ENCODE measurements at places on chromosomes 7 and 10. TPM values are rescaled to one million over a fixed set of nuclear protein-coding genes. Genes with fewer than 3 reads are reported as not detected.
A peak's percentile ranks its signal among the peaks of the same experiment; 100 is the strongest.

- ATAC-seq: no peak
Measured at GRCh38 chr7:151010037-151010306, 14.3 kb downstream of the ATG9B start.

POLR2J gene
- 17.8 TPM for total RNA-seq

COL17A1 gene
- total RNA-seq: 1.1 TPM

ELMO1 gene
- 54.0 TPM for total RNA-seq

GATA3 gene
- total RNA-seq: 0.35 TPM

IL2RA gene
- total RNA-seq: 0.50 TPM

MPLKIP gene
- total RNA-seq: 14.0 TPM

DNA sequence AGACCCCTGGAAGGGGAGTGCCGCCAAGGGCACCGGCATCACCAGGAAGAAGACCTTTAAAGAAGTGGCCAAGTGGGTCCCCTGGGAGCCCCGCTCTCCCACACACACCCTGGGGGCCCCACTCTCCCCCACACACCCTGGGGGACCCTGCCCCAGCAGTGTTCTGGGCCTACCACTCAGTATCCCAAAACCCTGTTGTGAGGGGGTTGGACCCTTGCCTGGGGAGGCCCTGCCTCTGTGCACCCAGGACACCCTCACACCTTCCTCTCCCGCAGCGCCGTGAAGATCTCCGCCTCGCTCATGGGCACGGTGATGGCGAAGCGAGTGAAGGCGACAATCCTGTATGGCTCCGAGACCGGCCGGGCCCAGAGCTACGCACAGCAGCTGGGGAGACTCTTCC, 10.7 kb downstream of the NOS3 start:
- no peak for ATAC-seq

DNA sequence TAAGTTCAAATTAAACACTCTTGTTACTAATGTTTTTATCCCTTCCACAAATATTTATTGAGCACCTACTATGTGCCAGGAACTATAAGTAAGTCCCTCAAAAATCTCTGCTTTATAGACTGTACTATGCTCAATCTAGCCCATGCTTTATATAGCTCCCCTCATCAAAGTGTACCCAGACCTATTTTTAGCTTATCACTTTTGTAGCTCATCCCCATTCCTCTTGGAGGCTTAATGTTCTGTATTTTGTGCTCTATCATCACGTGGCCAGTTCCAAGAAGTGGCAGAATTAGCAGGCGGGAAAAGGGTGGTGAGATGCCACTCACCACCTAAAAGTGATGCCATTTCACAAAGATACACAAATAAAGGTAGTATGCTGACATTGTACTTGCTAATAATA, 138.1 kb upstream of the BET1 start:
- ATAC-seq: no peak

GRCh38 chr10:35855155-35855947, 213.3 kb upstream of the FZD8 start:
- ATAC-seq: no peak

DNA sequence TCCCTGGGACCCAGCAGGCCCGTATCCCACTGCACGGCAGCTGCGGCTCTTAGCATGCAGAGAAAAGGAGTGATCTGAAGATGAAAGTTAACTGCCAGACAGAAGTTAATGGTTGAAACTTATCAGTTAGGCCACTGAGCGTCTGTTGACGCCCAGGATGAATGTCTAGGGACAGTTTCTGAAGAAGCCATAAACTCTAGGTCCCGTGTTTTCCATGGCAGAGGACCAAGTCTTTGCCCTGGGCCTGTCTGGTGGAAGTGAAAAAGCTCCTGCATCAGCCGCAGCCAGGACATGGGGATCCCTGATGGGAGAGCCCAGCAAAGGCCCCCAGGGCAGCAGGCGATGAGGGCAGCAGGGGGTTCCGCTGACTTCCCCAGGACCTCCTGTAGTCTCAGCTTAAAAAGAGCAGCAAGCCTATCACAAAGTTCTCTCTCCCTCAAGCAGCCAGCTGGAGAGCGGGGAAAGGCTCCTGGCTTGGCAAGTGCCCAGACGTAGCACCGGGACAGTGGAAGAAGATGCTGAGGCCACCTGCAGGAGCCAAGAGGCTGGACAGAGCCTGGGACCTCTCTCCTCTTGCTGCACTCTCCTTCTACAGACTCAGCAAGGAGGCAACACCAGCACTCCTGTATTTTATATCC, 79.6 kb downstream of the TNS3 start:
- no peak for ATAC-seq

GRCh38 chr7:92768501-92769393, 67.6 kb downstream of the CDK6 start:
- no peak for ATAC-seq

GRCh38 chr10:9081253-9081652, 1026.8 kb downstream of the GATA3 start:
- no peak for ATAC-seq

DNA sequence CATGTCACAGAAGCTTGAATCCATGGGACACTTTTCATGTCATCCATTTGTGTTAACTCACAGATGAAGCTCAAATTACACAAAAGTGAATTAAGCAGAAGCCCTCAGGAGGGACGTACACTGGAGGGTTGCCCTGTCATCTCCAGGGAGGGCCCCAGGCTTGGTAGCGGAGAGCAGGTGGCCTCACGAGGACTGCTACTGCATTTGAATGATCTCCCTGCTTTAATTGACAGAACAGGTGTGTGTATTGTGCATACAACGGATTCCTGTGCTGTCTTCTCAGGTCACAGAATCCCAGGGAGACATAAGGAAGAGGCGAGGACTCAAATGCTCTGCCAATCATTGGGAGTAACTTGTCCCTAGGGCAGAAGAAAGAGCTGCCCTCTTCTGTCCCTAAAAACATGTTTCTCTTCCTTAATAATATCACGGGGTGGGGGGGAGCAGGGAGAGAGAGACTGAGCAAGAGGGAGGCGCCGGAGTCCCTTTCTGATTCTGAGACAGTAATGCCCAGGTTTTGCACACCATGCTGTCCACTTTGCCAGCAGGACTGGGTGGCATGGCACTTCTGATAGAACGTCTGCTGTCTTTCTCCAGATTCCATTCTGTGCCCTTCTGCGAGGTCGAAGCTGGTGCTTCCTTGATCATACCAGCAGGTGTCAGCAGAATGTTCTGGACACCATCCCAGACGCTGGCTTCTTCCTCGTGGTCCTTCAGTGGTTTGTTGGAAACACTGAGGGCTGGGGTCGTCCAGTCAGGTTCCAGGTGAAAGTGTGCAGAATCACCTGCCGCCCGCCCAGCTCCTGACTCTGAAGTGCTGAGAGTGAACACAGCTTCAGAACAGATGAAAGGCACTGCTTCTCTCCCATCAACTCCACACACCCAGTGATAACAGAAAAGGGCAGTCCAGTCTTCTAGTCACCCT, 26.2 kb upstream of the RASGEF1A start:
- peak; percentile 60 for ATAC-seq

TAS2R41 gene
- total RNA-seq: not detected

GRCh38 chr10:61219696-61220095, 233.5 kb downstream of the TMEM26 start:
- ATAC-seq: no peak

VSTM2A gene
- not detected for total RNA-seq

DNA sequence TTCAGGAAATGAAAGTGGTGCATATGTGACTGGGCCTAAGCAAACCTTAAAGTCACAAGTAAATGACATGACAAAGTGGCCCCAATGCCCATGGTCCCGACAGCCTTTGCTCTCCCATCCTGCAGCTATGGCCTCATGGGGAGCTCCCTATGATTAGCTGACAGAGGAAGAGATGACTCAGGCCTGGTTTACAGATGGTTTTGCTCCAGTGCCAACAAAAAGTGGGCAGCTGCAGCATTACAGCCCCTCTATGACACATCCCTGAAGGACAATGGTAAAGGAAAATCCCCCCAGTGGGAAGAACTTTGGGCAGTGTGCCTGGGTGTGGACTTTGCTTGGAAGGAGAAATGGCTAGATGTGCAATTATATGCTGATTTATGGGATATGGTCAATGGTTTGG, 105.1 kb upstream of the ADCY1 start:
- no peak for ATAC-seq

DNA sequence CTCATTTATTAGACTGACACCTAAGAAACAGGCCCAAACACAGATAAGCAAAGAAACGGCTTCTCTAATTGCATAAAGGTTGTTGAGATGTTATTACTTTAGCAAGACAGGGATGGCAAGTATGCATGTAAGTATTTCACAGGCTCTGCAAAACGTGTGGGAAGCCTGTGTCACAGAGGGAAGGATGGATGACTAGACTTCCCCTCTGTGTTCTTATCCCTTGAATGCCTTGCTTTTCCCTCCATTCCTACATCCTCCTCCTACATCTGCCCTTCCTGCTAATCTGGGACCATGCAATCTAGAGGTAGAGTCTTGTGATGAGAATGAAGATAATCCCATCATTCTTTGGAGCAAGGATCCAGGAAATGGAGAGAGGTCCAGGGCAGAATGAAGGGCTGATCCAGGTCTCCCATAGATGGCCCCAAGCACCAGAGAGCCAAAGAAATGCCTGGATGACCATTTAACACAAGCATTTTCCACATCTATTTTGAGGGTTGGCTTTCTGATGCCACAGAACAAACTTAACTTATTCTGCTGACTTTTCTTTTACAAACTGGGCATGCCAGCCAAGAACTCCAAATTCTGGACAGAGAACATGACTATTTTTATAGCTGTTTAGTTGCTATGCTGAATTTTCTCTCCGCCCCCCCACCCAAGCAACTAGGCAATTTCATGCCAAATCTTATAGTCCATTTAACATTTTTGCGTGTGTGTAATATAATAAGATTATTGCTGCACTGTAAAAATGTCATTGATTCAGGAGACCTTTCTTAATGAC, 48.1 kb downstream of the NRP1 start:
- ATAC-seq: no peak

- no peak for ATAC-seq
Measured at GRCh38 chr7:47814905-47815613, 133.2 kb downstream of the PKD1L1 start.

PLEKHS1 gene
- total RNA-seq: not detected

- no peak for ATAC-seq
Measured at GRCh38 chr7:87391020-87391701, 45.7 kb downstream of the CROT start.

- peak; percentile 33 for ATAC-seq
Measured at GRCh38 chr7:131235489-131236317, 92.0 kb upstream of the MKLN1 start.

ZNF518A gene
- 26.3 TPM for total RNA-seq

TES gene
- 272 TPM for total RNA-seq

GRCh38 chr7:159091480-159092475, 52.9 kb downstream of the VIPR2 start:
- no peak for ATAC-seq

ACSL5 gene
- total RNA-seq: 9.7 TPM

DNA sequence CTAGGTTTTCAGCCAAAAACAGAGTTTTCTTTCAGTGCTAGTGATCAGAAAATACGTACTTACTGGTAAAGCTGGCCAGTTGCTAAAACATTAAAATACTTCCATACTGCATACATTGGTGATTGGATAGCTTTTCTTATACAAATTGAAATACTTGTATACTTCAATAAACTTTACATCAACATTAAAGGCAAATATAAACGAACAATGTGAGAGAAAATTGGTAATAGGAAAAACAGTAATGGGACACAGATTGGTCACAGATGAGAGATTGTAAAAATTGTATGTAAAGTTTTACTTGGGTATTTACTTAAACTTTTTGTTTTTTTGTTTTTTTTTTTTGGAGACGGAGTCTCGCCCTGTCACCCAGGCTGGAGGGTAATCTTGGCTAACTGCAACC, 391.7 kb downstream of the TFEC start:
- no peak for ATAC-seq

GRCh38 chr10:6464862-6465430, 115.1 kb downstream of the PRKCQ start:
- no peak for ATAC-seq

SHH gene
- total RNA-seq: 0.08 TPM

GRCh38 chr7:2586326-2587020, 27.7 kb downstream of the IQCE start:
- no peak for ATAC-seq

- ATAC-seq: no peak
Measured at GRCh38 chr7:148790131-148790726, 91.5 kb downstream of the CUL1 start.

- no peak for ATAC-seq
Measured at GRCh38 chr10:72692994-72693781, 1.2 kb downstream of the MCU start.

SPDYE5 gene
- not detected for total RNA-seq

PTF1A gene
- not detected for total RNA-seq

Measured in gastroesophageal sphincter (tissue), 4 donors.